ENCODE measurements at places on chromosomes 5 and 9.
A peak's percentile ranks its signal among the peaks of the same experiment; 100 is the strongest.

GRCh38 chr9:89686126-89686525, 81.3 kb downstream of the GADD45G start:
- DNase-seq = no peak

- peak; percentile 86 for DNase-seq
Observed at GRCh38 chr5:56838409-56839039, 23.2 kb downstream of the MAP3K1 start.

DNA sequence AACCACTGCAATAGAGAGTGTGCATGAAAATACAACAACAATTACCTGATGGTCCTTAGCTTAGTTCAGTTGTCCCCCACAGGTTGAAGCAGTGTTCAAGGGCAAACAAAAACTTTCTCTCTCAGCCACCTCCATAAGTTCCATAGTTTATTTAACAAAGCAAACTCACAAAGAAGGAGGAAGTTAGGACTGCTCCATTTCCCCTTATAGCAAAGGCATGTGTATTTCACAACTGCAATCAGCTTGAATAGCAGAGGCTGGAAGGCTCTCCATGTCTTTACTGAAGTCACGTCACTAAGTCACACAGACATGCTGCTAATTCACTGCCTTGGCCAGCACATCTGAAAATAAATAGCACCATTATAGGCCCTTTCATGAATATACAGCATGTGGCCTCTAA, 43.3 kb downstream of the DOCK8 start:
- DNase-seq = no peak

DNA sequence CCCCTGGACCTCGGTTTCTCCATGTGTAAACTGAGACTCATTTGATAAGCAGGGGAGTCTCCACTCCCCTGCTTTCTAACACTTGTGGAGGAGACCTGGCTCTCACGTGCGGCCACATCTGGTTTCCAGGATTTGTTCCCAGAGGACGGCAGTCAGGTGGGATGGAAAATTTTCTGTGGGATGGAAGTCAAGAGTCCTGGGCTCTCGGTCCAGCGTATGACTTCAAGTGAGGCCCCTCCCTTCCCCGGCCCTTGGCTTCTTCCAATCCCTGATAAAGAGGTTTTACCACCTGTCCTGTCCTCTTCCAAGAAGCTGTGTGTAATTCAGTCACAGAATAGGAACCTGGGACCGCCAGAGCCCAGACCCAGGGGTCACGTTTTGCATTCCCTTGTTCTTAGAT, 35.0 kb downstream of the TMOD1 start:
- DNase-seq = no peak

GRCh38 chr5:6343951-6344592, 34.3 kb downstream of the MED10 start:
- no peak for DNase-seq

DNA sequence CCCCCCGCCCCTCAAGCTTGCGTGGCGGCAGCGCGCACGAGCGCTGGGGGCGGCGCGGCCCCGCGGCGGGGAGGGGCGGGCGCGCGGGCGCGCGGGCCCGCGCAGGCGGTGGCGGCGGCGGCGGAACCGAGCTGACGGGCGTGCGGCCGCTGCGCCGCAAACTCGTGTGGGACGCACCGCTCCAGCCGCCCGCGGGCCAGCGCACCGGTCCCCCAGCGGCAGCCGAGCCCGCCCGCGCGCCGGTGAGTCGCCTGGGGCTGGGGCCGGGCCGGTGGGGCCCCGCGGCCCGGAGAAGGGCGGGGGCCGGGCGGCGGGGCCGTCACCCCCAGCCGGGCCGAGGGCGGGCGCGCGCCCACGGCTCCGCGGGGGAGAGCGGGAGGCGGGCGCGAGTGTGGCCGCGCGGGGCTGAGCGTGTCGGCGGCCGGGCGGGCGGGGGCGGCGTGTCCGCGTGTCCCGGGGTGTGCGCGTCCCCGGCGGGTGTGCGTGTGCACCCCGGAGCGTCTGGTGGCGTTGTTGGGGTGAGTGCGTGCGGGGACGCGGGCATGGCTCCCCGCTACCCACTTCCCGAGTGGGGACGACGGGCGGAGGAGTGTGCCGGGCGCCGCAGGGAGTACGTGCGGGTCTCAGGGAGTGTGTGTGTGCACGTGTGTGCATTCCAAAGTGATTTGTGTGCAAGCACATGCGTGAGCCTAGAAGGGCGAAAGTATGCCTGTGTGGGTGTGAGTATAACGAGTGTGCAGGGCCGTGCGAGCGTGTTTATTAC, at the start of gene NEK6:
Gene NEK6 (plus strand): TSS at position 106 of the 763 bp plus-strand sequence. CDS start 44,016 bp downstream, outside the sequence.
- DNase-seq = peak; percentile 77

DNA sequence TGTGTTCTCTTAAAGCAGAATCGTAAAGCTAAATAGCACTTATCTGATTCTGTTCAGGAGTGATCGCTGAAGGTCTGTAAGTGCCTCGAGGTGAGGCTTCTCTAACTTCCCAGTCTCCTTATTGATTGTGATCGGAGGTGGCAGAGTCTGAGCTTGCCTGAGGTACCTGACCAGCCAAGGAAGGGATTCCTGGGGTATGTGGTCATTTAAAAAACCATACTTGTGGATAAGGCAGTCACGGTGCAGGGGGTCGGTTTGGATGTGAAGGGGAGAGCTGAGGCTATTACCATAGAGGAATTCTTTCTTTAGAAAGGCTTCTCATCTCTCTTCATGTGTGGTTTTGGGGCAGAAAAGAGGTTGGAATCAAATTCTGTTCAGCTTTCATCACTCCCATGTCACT, 193.7 kb downstream of the TLE4 start:
- DNase-seq = no peak

GRCh38 chr5:37626266-37626665, 213.6 kb downstream of the GDNF start:
- DNase-seq = no peak

- no peak for DNase-seq
Observed at GRCh38 chr5:5079876-5080275, 60.3 kb upstream of the ADAMTS16 start.

DNA sequence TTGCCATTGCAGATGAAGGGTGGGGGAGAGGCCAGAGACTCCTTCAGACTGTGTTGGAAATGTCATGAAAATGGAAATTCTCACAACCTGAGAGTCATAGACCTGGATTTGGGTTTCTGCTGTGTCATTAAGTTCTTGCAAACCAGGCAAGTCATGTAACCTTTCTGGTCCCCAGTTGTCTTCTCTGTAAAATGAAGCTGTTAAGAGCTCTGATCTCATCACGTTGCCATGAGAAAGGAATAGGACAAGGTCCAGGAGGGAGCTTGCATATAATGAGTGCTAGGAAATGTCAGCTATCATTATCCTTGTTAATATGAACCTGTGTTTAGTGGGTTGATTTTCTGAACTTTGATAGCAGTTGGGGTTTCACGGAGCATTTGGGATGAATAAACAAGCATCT, 59.1 kb downstream of the FGF1 start:
- peak; percentile 51 for DNase-seq

DNA sequence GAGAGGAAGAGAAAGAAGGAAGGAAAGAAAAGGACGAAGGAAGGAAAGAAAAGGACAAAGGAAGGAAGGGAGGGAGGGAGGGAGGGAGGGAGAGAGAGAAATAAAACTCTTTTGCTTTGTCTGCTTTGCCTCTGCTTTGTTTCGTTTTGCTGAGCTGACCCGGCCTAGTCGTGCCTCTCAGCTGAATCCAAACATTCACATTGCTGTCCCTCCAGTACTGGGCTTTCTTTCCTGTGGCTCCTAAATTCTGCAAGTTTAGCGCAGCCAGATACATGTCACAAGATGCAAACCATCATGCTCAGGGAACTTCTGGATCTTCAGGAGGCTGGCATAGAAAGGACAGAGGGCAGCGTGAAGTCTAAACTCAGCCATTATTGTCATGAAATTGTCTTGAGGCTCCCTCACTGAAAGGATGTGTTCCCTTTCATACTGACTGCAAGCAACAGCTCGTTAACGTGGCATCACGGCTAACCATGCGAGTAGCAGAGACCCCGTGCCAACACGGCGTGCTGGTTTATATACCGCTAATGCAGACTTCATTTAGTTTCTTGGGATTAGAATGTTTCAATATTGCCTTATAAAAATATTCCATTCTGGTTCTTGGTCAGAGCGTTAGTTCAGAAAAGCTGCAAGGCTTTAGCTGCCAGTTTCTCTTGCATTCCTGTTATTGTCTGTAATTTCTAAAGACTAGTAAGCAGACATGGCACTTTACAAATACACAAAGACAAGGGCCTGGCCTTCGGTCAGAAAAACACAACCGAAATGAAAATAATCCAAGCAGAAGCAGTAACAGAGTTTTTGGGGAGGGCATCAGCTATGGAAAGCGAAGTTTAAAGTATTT, 94.2 kb downstream of the TMEM174 start:
- DNase-seq = peak; percentile 38

DNA sequence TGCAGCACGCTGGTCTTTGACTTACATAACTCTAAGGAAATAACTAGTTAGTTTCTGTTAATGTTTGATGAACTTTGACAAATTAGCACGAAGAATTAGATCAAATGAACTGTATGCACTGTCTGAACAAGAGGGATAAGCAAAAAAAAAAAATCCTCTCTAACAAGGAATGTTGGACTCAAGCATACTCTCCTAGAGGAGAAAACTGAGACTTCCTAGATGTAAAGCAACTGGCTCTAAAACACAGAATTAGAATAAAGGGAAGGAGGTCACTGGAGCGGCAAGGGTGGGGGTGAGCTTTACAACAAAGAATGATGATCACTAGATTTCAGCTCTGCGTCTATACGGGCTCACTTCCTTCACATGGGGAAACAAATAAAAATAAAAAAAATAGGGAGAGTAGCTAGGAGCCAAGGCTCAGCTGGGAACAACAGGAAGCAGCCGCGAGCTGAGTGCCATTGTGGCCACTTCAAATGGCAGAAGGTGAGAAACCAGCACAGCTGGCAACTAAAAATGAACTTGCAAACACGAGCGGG, 48.7 kb upstream of the CEMIP2 start:
- DNase-seq = no peak

DNA sequence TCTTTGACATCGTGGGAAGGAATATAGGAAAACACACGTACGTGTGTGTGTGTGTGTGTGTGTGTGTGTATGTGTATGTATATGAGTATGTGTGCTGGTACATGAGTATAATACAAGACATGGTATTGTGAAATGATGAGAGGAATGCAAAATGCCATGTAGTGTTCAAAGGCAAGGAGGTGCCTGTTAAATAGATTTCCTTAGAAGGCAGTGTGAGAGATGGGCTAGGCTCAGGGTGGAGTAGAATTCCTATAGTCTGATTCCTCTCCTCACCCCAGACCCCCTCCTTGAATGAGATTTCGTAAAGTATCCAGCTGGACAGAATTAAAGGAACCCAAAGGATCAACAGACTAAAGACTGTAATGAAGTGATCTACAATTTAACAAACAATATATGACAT, 11.1 kb downstream of the GPR21 start:
- peak; percentile 94 for DNase-seq

DNA sequence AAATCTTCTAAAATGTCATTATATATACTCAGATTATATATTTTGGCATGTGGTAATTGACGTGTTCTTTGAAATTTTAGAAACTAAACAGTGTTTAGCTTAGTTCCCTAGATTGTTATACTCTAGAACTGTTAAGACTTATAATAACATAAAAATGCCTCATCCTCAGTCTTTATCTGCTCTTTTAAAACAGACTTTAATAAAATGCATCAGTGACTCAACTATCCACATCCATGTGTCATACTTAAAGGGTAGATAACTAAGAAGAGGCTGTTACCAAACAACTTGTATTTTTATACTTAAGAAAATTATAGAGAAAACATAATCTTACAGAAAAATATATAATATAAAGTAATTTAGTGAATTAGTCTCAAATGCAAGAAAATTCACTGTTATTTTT, 15.2 kb downstream of the NFIL3 start:
- DNase-seq = peak; percentile 62

GRCh38 chr9:126642839-126643238, 29.1 kb downstream of the LMX1B start:
- DNase-seq = no peak

- DNase-seq = no peak
Observed at GRCh38 chr5:37436146-37436934, 57.2 kb downstream of the WDR70 start.

GRCh38 chr5:31936683-31937082, 237.4 kb downstream of the GOLPH3 start:
- no peak for DNase-seq

DNA sequence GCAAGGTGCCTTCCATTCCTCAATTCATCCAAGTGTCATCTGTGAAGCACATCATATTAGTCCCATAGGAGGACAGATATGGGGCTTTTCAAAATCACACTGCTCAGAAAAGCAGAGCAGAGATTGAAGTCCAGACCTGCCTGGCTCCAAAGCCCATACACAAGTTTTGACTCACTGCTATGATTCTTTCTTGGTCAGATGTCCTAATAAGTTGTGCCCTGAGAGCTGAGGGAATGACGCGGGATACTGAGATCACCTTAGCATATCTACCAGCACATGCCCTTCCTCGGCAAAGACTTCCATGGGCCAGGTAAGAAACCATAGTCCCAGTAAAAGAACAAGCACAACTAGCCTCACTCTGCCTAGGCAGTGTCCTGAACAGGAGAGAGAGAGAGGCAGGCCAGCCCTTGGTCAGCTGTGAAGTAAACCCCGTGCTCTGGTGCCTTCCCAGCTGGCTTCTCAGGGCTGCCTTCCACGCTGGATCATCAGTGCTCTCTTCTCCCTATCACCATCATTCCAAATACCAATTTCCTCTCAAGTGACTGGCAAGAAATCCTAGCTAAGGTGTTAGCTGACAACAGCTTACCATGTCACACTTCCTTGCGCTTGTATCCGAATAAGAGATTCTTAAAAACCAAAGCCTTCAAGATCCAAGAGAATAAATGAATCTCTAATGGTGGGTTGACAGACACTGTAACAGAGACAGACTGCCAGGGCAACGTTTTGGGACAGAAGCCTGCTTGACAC, 73.2 kb downstream of the SIL1 start:
- no peak for DNase-seq

DNA sequence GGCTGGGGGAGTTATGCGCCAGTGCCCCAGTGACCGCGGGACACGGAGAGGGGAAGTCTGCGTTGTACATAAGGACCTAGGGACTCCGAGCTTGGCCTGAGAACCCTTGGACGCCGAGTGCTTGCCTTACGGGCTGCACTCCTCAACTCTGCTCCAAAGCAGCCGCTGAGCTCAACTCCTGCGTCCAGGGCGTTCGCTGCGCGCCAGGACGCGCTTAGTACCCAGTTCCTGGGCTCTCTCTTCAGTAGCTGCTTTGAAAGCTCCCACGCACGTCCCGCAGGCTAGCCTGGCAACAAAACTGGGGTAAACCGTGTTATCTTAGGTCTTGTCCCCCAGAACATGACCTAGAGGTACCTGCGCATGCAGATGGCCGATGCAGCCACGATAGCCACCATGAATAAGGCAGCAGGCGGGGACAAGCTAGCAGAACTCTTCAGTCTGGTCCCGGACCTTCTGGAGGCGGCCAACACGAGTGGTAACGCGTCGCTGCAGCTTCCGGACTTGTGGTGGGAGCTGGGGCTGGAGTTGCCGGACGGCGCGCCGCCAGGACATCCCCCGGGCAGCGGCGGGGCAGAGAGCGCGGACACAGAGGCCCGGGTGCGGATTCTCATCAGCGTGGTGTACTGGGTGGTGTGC, at the start of gene RXFP3:
Gene RXFP3 (plus strand): TSS at position 6 of the 636 bp plus-strand sequence. CDS start 355 bp downstream, at position 361.
- DNase-seq = peak; percentile 15
